Regular cardiac myocyte (primary cell): ENCODE measurements at places on chromosomes 1 and 21. TPM values are rescaled to one million over a fixed set of nuclear protein-coding genes. Genes with fewer than 3 reads are reported as not detected.

SAMD11 gene
- total RNA-seq: 4.5 and 5.8 TPM in 2 replicates

ZMYND12 gene
- total RNA-seq: 0.38 and 1.4 TPM in 2 replicates

CDA gene
- total RNA-seq: 0.85 TPM in 1 of 2 replicates, not detected in the other

HSD3B1 gene
- not detected in 2 replicates for total RNA-seq

TTC39A gene
- total RNA-seq: 0.85 and 1.5 TPM in 2 replicates

KIAA0040 gene
- total RNA-seq: 0.19 and 0.85 TPM in 2 replicates

NBPF8 gene
- 8.2 and 11.0 TPM in 2 replicates for total RNA-seq

CELSR2 gene
- 0.96 and 2.5 TPM in 2 replicates for total RNA-seq

CRB1 gene
- under 0.01 TPM in 2 replicates for total RNA-seq

B3GALT2 gene
- total RNA-seq: 1.7 and 2.1 TPM in 2 replicates

KIF17 gene
- total RNA-seq: 1.3 and 5.1 TPM in 2 replicates

SOX13 gene
- total RNA-seq: 3.7 and 6.3 TPM in 2 replicates

OR6K3 gene
- total RNA-seq: not detected in 2 replicates

SH3BGR gene
- total RNA-seq: 3.3 and 6.8 TPM in 2 replicates

FMO1 gene
- 0.28 TPM in 1 of 2 replicates, not detected in the other for total RNA-seq

LAD1 gene
- total RNA-seq: under 0.01 and 0.19 TPM in 2 replicates

DCDC2B gene
- not detected in 2 replicates for total RNA-seq

SELENBP1 gene
- 18.8 and 19.7 TPM in 2 replicates for total RNA-seq

GCSAML gene
- not detected in 2 replicates for total RNA-seq

SIKE1 gene
- total RNA-seq: 59.6 and 81.5 TPM in 2 replicates

PRCC gene
- 6.8 and 14.6 TPM in 2 replicates for total RNA-seq

ILDR2 gene
- under 0.01 TPM in 2 replicates for total RNA-seq

TTLL10 gene
- total RNA-seq: not detected in 2 replicates

TRIM67 gene
- under 0.01 TPM in 1 of 2 replicates, not detected in the other for total RNA-seq

RNU1-3 gene
- total RNA-seq: under 0.01 TPM in 2 replicates

TMEM200B gene
- total RNA-seq: 5.2 and 7.6 TPM in 2 replicates

PROK1 gene
- not detected in 2 replicates for total RNA-seq

S100A12 gene
- not detected in 2 replicates for total RNA-seq

HSPG2 gene
- 158 and 164 TPM in 2 replicates for total RNA-seq

STXBP3 gene
- 63.3 and 87.1 TPM in 2 replicates for total RNA-seq

RIMKLA gene
- under 0.01 and 0.28 TPM in 2 replicates for total RNA-seq

LRRC71 gene
- under 0.01 and 0.56 TPM in 2 replicates for total RNA-seq
